ENCODE measurements at places on chromosomes 4 and X.

DNA sequence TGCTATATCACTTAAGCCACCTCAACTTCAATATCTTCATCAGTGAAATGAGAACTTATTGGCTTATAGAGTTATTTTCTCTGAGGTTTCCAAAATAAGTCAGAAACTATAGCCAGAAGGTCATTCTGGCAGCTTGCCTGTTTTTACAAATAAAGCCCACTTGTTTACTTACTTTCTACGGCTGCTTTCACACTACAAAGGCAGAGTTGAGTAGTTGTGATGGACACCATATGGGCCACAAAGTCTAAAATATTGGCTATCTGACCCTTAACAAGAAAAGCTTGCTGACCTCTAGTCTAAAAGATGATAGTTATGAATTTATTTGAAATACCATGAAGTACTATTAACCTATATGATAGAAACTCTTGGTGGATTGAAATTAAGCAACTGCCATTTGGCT lies 67.3 kb upstream of the ATOH1 start:
- no peak for DNase-seq

DNA sequence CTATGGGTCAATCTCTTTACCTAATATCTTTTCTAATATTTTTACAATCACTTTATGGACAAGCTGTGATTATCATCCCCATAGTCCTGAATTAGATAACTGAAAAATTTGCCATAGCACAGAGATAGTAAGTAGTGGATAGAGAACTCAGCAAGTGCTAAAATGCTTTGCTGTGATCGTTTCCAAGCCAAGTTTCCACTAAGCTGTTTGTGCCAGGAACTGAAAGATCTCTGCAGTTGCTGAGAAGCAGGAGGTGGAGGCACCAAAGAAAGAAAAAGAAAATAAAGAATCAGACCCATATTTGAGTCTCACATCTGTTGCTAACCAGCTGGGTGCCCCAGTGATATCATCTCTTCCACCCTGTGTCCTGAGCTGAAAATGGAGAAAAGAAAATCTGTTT lies 605.6 kb upstream of the BOD1L1 start:
- DNase-seq = no peak

DNA sequence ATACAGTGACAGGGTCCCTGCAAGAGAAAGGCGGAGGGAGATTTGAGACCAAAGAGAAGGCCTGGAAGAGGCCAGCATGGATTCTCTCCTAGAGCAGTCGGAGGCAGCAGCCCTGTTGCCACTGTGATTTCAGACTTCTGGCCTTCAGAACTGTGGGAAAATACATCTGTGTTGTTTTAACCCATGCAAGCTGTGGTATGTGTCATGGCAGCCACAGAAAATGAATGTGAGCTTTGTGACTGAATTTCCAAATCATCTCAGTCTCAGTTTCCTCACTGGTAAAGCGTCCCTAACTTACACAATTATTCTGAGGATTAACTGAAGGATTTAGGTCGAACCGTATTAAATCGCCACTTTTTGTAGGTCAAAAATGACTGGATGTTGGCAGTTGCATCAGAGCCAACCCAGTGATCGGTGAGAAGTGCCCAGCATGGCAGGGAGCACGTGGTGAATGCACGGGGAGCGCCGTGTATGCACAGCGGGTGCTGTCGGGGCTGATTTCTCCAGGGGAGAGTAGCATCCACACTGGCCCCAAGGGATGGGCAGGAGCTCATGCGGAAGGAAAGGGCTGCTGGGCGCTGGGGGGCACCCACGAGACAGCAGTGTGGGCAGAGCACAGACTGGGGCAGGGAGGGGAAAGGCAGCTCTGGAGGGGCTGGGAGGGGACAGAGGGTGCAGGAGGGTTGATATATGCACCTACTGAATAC lies 23.8 kb upstream of the NSG1 start:
- DNase-seq = no peak

DNA sequence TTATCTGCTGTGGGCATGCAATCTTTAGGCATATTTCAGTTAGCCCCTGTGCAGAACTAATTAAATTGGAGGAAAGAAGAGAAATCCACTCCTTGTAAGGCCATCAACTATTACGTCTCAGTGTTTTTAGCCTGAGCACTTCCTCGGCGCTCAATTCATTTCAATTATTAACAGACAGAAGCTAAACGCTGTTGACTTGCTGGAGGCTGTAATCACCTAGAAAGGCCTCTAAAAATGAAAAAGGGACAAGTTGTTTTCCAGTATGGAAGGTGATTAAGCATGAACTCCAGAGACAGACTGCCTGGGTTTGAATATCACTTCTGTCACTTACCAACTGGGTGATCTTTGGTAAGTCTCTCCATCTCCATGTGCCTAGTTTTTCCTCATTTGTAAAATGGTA lies 59.6 kb downstream of the LEF1 start:
- no peak for DNase-seq

- DNase-seq = no peak
Measured at GRCh38 chr4:132767901-132768300, 381.2 kb upstream of the PCDH10 start.

Data from activated CD4-positive, alpha-beta T cell treated with anti-CD3 and anti-CD28 coated beads, Interleukin-2, amount 50 U/mL, for 48 hours (primary cell).